Hematopoietic multipotent progenitor cell treated with erythropoietin and hydrocortisone succinate and interleukin-3 and kit ligand, for 8 days (in vitro differentiated cells): ENCODE measurements at places on chromosomes 7 and 10.
A peak's percentile ranks its signal among the peaks of the same experiment; 100 is the strongest.

- no peak for DNase-seq
These were observed 104.7 kb downstream of the NPSR1 start for GRCh38 chr7:34762764-34763163.

- peak; percentile 17 for DNase-seq
These were observed 90.1 kb downstream of the FAS start for GRCh38 chr10:89080660-89081059.

- DNase-seq, result peak; percentile 16
These were observed 44.0 kb upstream of the CRTAC1 start for GRCh38 chr10:98074315-98074911.

- no peak for DNase-seq
These were observed 108.6 kb downstream of the NSUN6 start for GRCh38 chr10:18542832-18543231.

DNA sequence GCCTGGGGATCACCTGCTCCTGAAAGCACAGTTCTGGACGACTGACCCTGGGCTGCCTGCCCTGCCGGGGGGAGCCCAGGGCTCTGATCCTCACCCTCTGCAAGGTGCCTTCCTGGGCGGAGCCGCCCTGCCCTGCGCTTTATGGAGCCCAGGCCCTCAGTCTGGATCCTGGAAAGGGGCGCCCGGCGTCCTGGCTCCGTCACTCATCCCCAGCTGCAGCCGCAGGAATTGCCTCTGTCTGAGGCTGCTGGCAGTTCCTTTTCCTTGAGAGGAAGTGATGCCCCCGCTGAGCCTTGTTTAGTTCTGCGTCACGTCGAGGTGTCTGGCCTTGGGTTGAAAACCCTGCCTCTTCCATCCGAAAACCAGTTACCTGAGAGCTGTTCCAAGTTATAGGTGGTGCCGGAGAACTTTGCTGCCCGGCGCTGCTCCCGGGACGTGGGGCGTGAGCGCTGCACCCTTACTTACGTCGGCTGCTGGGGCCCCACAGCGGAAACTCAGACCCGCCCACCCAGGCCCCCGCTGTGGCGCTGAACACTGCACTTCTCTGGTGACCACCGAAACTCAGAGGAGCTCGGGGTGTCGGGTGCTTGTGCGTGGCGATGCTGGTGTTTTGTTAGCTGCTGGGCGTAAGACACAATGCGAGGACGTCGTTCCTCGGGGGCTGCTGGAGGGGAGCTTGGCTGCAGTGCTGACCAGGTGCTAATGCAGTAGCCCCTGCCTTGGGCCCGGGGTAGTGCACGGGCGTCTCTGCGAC is 5.4 kb downstream of the MAFK start:
- DNase-seq, result no peak

GRCh38 chr10:26737730-26738129 is 40.2 kb downstream of the PDSS1 start:
- DNase-seq, result no peak

DNA sequence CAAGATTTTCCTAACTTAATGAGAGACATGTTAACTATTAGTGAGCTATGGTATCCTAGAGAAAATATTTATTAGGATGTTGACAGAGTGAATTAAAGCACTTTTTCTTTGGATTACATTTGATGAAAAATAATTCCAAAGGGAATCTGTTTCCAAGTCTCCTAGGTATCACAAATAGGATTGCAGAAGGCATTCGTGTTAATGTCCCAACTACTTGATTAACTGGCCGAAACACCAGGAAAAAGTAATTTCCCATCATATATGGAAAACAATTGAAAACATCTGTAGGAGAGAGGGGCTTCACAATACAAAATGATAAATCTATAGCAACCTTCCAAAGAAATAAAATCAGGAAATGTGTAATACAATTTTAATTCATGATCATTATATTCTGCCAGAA is 406.7 kb downstream of the PARD3 start:
- no peak for DNase-seq

DNA sequence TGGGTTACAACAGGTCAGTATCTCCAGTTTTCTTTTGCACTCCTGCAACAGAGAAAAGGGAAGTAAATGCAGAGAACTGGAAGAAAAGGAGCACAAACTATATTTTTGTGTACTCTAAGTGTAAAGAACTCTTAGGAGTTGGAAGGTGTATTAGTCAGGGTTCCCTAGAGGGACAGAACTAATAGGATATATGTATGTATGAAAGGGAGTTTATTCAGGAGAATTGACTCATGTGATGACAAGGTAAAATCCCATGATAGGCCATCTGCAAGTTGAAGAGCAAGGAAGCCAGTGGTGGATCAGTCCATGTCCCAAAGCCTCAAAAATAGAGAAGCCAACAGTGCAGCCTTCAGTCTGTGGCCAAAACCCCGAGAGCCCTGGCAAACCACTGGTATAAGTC is 22.6 kb upstream of the RAB18 start:
- DNase-seq, result no peak

GRCh38 chr7:142964502-142965246 is 2.5 kb upstream of the KEL start:
- peak; percentile 62 for DNase-seq

GRCh38 chr7:14905764-14906163 is 3.2 kb upstream of the DGKB start:
- no peak for DNase-seq

DNA sequence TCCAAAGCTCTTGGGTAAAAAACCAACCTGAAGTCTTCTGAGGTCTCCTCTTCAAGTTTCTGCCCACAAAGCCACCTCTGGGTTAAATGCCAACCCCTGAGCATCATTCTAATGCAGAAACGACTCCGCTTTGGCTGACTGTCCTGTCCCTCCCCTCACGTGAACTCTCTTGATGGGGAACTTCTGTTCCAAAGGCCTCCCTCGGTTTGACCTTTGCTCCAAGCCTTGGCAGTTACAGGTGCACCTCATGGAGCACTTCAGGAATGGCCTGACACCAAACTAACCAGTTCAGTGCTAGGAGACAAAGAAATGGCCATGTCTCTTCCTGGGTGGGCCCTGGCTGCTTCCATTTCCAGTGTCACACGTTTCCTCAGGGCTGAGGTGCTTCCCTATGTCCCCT is 20.0 kb downstream of the CAMK2G start:
- no peak for DNase-seq

DNA sequence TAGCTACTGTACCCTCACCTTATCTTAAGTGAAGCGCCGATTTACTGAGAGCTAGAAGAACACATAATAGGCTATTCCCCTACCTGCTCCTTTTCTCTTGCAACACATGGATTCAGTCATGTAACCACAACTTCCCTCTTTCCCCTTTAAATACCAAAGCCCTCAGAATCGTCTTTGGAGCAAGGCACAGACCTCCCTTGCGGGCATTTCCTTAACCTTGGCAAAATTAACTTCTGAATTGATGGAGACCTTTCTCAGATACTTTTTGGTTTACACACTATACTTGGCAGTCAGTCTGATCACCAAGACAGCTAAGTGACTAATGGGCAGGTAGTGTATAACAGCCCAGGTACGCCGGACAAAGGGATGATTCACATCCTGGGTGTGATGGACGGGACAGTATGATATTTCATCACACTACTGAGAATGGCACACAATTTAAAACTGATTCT is 72.7 kb upstream of the SEC61G start:
- DNase-seq, result no peak

DNA sequence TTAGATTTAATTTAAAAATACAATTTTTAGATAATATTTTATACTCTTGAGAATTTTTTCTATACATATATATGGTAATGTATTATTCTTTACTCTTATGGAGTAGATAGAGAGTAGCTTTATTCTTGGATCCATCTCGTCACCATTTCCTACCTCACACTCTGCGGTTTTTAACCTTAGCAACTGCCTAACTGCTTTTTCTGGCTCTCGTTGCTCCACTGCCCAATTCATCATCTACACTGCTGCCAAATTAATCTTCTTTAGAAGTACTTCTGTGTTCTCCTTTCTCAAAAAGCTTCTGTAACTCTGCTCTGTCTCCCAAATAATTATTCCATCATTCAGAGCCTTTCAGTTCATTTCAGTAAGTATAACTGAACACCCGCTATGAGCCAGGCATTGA is 35.3 kb downstream of the CAPZA2 start:
- no peak for DNase-seq

DNA sequence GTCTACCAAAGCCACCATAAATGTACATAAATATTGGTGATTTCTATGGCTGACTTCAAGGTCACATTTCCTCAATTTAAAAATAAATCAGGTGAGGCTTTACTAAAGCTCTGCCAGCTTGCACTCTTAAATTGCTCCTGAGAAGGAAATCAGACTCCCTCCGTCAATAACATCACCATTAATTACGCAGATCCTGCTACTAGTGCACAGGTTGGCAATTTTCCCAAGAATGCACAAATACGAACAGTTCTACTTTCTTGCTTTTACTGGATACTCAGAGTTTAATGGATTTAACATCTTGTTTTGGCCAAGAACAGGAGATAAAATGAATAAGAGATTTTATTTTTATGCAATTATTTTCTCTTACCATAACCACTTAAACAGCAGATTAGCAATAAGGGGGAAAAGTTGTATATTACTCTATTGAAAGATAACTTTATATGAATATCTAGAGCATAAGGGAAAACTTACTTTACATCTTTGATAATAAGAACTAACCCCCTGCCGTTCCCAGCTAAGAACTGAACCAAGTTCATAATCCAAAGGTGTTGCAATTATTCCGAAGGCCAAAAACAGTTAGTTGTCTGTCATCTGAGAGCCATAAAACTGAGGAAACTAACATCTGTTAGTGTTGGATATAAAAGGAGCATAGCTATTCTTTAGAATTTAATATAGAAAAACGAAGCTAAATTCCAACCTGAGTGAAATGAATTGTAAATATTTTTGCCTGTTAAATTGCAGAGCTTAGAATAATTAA is 140.5 kb downstream of the TWIST1 start:
- DNase-seq, result no peak

GRCh38 chr7:5631752-5632151 is 149.7 kb downstream of the RNF216 start:
- no peak for DNase-seq

DNA sequence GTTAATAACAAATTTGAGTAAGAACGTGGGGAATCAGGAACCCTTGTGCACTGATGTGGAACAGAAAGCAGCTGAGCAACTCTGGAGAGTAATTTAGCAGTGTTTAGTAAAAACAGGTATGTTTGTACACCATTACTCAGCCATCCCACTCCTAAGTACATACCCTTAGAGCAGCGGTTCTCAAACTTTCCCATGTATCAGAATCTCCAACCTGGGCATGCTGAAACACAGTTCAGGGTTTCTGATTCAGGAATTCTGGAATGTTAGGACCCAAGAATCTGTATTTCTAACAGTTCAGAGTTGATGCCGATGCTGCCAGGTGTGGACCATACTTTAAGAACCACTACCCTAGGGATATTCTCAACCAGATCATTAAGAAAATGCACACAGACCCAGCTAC is 5.1 kb downstream of the SGMS1 start:
- no peak for DNase-seq

- DNase-seq, result no peak
These were observed 40.3 kb upstream of the ANK3 start for GRCh38 chr10:60430017-60430416.

GRCh38 chr7:37540917-37541316 is 92.3 kb upstream of the ELMO1 start:
- DNase-seq, result no peak

GRCh38 chr10:64271983-64272382 is 750.8 kb downstream of the REEP3 start:
- DNase-seq, result no peak

- no peak for DNase-seq
These were observed 326.7 kb downstream of the PTEN start for GRCh38 chr10:88190123-88190522.

DNA sequence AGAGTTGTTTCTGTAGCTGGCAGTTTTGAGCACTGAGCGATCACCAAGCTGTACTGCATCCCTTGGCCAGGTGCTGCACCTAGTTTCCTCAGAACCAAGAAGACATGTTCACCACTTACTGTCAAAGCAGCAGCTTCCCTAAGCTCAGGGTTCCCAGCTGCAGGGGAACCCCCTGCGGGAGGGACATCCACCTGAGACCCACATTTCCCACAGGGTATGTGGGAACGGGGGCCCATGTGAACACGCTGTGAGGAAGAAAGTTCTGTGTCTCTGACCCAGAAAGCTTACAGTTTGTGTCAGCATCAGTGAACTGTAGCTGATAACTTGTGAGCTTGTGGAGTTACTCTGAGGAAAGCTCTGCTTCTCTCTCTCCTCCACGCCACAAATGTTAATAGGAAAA is 436.8 kb upstream of the IGFBP3 start:
- no peak for DNase-seq

DNA sequence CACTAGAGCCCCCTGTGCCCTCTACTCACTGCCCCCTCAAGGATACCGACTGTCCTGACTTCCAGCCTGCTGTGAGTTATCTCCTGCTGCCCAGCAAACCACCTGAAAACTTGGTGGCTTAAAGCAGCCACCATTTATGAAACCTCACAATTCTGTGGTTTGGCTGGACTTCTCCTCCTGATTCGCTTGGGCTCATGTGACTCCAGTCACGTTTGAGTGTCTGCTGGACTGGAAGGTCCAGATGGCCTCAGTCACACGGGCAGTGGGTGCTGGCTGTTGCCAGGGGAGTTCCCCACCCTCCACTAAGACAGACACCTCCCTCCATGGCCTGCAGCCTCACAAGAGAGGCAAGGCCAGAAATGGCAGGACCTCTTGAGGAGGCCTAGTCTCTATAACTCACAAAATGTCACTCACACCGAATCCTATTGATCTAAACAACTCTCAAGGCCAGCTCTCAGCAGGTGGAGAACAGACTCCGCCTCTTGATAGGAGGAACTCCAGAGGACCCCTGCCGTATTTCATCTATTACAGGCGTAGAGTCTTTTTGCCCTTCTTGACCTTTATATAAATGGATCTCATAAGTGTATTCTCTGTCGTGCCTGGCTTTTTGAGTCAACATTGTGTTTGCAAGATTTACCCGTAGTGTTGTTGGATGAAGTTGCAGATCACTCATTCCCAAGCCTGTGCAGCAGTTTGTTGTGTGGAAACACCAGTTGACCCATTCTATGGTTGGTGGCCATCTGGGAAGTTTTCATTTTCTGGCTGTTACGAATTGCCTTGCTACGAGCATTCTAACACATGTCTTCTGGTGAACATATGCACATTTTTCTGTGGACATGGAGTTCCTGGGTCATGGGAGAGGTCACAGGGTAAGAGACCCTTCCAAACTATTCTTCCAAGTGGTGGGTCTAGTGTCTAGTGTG is 48.3 kb downstream of the ZMIZ1 start:
- no peak for DNase-seq

DNA sequence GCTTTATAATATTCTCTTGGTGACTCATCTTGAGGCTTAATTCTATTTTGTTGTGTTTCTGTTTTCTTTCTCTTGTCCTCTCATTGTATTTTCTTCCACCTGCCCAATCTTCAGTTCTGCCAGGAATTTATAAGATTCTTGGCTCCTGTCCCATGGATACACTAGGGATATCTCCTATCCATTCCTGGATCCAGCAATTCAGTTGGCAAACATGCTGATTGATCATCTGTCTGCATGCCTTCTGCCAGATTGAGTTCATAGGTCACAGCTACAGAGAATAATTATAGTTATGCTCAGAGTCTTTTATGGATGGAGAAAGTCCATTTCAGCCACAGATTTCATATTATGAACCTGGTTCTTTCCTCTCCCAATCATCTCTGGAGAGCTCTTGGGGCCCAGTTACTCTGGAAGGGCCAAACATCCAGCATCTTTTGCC is 140.4 kb upstream of the MAGI2 start:
- DNase-seq, result no peak

- DNase-seq, result no peak
These were observed 15.8 kb downstream of the CPA1 start for GRCh38 chr7:130396109-130396508.
